ENCODE measurements at places on chromosomes 6 and 20. TPM values are rescaled to one million over a fixed set of nuclear protein-coding genes. Genes with fewer than 3 reads are reported as not detected.

Gene ASCC3
- total RNA-seq = 74.1 TPM

Gene SAMD5
- total RNA-seq = 2.6 TPM

Gene RSPO4
- total RNA-seq = not detected

DNA sequence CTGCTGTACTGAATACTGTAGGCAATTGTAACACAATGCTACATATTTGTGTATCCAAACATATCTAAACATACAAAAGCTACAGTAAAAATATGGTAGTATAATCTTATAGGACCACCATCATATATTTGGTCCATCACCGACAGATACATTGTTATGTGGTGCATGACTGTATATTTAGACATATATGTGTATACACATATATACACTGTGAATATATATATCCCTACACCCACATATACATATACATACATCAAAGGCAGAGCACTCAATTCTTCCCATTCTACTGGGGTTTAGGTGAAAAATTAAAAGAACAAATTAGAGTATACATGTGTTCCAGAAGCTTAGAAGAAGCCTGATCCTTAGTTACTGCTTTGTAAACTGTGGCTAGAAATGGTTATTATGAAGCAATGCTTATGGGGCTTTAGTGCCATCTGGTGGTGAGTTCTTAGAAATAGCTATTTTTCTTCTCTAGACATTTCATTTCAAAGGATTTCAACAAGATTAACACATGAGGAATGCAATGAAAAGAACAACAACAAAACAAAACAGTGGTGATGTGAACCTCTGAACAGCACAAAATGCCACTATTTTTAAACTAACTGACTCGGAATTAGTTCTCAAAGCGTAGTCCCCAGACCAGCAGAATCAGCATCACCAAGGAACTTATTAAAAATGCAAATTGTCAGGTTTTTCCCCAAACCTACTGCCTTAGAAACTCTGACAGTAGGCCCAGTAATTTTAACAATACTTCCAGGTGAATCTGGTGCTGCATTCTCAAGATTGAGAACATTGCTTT is 38.0 kb downstream of the PKHD1 start:
- no peak for DNase-seq

DNA sequence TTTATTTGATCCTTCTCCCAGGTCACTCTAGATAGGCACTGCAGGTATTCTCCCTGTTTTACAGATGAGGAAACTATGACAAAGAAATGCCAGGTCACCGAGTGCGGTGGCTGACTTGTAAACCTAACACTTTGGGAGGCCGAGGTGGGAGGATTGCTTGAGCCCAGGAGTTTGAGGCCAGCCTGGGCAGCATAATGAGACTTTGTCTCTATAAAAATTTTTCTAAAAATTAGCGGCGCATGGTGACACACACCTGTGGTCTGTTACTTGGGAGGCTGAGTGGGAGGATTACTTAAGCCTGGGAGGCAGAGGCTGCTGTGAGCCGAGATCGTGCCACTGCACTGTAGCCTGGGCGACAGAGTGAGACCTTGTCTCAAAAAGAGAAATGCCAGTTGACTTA is 5.1 kb downstream of the RALGAPB start:
- DNase-seq = no peak

GRCh38 chr20:21981597-21982344 is 276.3 kb downstream of the PAX1 start:
- no peak for DNase-seq

DNA sequence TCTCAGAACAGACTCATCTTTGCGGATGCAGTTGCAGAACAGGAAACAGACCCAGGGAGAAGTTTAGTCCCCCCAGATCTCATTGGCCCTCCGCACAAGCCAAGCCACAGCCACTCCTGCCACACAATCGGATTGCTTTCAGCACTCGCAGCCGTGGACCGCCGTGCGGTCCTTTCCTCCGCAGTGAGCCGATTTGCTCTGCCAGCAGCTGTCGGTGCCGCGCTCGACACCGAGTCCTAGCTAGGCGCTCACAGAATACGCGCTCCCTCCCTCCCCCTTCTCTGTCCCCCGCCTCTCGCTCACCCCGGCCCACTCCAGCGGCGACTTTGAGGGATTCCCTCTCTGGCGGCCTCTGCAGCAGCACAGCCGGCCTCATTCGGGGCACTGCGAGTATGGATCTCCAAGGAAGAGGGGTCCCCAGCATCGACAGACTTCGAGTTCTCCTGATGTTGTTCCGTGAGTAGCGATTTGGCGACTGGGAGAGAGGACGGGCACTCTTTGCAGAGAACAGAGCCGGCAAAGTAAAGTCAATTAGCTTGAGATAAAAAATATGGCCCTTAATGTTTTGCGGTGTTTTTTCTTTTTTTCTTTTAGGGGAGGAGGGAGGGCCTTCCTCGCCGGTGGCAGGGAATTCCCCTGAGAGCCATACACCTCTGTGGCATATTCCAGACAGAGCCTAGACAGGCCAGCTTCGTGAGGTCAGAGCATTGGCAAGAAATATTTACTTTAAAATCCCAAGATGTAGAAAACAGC is at the start of gene LAMP5:
Gene LAMP5, plus strand, starts transcription at position 130 of the 753 bp plus-strand sequence. Its CDS starts 263 bp downstream, at position 393.
- DNase-seq = no peak

DNA sequence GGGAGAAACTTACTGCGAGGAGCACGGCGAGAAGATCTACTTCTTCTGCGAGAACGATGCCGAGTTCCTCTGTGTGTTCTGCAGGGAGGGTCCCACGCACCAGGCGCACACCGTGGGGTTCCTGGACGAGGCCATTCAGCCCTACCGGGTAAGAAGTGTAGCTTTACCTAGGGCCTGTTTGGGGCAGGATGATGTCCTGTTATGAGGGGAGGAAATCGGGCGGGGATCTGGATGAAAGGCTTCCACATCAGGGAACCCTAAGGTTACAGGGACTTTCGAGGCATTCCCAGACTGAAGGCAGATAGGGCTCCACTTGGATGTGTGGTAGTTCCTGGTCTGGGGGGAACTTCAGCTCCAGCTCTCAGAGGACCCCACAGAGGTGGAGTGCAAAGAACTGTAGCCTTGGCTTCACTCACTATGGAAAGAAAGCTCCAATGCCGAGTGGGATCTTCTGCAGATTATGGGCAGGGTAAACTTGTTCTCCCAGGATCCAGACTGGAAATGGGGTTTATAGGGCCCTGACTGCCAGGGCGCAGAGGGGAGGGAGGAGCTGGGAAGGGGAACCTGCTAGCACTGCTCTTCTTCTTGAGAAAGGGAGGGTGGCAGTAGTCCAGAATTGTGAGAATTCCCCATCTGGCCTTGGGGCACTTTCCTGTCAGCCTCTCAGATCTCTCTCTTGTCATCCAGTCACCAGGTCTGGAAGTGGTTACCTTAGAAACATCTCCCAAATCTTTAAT is 740 bp downstream of the TRIM15 start:
- no peak for DNase-seq

Gene HDDC2
- 29.9 TPM for total RNA-seq

DNA sequence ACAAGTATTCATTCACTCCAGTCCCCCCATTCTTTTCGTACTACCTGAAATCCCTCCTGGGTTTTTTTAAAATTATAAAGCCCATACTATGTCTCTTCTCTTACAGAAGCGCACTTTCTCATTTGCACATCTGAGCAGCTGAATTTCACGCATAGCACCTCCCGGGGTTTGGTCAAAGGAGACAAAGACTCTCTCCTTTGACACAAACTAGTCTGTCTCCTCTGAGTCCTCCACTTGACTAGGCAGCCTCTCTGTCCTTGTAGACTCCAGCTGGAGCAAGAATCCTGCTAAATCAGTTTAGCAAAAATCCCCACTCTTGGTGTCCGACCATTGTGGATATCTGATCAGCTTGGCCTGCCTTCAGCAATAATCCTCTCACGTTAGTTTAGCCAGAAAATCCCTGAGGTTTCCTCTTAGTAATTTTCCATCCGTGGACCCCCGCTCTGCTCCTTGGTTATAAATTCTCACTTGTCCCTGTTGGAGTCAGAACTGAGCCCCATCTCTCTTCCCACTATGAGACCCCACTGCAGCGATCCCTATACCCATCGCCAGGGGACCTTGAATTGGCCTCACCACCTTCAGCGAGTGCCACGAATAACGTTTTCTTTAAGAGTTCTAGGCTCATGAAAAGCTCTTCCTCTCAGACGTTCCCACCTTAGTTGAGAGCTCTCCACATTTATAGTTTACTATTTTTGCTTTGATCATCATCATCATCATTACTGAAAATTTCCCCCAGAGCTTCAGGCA is 29.0 kb downstream of the PDYN start:
- no peak for DNase-seq

DNA sequence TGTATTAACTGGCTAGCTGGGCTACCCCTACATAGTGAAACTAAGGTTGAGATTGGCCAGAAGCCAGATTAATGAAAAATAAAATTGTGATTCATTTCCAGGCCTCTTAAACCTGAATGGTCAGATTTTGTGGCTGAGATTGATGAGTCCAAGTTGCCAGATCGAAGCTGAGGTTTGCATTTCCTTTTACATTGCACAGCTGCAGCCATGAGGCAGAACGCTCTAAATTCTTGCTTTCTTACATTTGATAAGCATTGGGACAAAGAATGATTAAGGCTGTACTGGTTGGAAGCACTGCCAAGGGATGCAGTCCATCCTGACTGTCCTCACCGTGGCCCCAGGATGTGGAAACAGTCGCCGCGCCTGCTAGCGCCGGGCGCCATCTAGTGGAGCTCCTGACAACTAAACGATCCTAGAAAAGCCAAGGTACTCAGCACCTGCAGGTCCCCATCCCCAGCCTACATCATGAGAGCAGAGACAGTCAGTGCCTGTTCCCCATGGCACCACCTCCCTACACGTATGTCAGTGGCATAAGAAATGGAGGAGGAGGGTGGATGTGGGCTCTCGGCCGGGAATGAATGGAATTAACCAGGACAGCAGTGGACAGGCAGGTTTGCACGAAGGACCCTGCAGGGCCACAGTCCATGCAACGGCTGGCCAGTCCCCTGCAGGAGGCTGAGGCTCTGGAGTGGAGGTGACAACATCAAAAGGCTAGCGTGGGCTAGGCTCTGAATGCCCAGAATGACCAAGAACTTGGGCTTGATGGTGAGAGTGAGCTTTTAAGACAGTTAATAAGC is 19.0 kb downstream of the PXDC1 start:
- peak; percentile 75 for DNase-seq

Gene GCM1
- not detected for total RNA-seq

- no peak for DNase-seq
Measured at GRCh38 chr20:10579942-10580341, 93.9 kb downstream of the JAG1 start.

GRCh38 chr6:137156650-137157049 is 16.8 kb downstream of the IL22RA2 start:
- no peak for DNase-seq

Gene ADGB
- total RNA-seq = not detected

DNA sequence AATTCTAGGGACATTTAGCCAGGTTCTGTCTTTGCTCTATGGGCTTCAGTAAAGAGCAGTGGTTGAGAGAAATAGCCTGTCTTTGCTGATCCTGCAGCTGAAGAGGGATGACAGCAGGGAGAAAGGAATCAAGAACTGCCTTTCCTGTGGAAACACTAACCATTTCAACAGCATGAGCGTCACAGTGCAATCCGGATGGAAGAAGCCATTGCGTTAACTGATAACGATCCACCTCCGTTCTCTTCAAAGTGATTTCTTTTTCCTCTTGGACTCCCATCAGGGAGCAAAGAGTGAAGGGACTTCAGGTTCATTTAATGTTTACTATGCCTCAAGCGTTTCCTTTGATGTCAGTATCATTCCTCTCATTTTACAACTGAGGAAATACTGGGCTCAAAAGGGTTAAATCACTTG is 35.2 kb upstream of the EEF1E1 start:
- DNase-seq = no peak

DNA sequence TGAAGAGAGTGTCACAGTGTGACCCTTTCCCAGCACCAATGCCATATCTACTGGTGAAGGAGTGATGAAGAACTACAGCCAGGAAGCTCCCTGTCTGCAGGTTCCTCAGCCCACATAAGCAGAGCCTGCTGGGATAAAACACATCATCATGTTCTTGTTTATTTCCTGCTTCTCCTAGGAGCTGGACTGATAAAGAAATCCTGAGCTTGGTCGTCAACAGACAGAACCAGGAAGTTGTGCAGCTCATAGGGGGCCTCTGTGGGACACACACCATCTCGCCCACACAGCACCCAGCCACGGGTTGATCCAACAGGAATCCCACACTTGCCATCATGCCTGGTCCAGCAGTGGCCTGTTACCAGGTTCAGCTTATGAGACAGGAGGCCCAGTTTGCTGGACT is 2.8 kb upstream of the CSTL1 start:
- DNase-seq = no peak

- no peak for DNase-seq
Measured at GRCh38 chr20:35773154-35773751, 1.4 kb downstream of the PHF20 start.

Data from pulmonary artery endothelial cell (primary cell).